ENCODE measurements at places on chromosomes 7 and 10.

DNA sequence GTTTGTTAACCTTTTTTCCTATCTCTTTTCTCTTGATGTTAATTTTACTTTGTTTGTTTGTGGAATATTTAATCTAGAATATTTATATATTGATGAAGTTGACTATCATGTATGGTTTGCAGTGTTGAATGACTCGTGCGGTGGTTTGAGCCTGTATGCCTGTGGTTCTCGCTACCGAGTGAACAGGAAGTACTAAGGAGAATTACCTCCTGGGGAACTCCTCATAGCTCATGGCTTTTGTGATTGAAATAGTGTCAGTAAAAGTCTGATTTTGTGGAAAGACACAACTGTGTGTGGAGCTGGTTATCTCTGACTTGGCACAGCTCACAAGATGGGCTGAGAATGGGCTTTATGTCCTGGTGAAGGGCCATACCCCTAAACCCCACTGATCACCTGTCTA is 498.6 kb downstream of the GLRX3 start:
- DNase-seq = no peak

DNA sequence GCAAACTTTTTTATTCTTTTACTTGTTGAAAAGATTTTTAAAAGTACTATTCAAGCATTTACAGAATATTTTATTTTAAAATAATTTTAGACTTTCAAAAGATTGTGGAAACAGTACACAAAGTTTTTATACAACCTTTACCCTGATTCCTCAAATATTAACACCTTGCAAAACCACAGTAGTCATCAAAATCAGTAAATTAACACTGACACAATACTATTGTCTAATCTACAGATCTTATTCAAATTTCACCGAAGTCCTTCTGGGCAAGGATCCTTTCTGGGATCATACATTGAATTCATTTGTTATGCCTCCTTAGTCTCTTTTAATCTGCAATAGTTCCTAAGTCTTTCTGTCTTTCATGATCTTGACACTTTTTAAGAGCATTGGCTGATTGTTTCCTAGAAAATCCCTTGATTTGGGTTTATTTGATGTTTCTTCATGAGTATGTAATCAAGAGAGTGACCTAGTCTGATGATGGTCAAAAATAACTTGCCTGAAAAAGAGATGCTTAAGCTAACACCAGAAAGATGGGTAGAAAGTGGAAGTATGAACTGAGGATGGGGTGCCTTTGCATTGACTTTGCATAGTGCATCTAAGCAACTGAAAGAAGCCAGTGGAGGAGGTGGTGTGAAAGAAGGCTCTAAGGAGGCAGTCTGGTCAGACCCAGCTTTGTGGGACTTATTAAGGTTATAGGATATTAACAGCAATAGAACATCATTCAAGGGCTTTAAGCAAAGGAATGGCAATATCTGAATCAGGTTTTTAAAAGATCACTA is 9.7 kb downstream of the STAMBPL1 start:
- DNase-seq = no peak

DNA sequence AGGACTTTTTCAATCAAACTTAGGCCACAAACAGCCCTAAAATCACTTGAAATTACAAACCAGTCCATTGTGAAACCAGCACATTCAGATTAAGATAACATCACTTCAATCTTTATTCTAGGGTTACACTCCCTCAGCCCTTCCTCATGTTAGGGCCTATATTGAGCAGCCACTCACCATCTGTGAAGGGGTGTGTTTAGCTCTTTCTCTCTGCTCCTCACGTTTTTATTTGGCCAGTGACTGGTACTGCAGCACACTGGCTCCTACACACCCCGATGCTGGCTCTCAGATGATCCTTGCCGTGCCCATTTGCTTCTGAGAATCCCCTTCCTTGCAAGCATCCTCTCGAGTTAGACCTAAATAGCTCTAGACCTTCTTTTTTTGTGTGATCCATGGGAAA is 604.5 kb downstream of the INHBA start:
- DNase-seq = no peak

- no peak for DNase-seq
Observed at GRCh38 chr7:141291541-141291940, 217.7 kb downstream of the TMEM178B start.

- no peak for DNase-seq
Observed at GRCh38 chr10:44114441-44114840, 270.5 kb downstream of the CXCL12 start.

GRCh38 chr7:157193274-157193673 is 54.5 kb downstream of the UBE3C start:
- no peak for DNase-seq

DNA sequence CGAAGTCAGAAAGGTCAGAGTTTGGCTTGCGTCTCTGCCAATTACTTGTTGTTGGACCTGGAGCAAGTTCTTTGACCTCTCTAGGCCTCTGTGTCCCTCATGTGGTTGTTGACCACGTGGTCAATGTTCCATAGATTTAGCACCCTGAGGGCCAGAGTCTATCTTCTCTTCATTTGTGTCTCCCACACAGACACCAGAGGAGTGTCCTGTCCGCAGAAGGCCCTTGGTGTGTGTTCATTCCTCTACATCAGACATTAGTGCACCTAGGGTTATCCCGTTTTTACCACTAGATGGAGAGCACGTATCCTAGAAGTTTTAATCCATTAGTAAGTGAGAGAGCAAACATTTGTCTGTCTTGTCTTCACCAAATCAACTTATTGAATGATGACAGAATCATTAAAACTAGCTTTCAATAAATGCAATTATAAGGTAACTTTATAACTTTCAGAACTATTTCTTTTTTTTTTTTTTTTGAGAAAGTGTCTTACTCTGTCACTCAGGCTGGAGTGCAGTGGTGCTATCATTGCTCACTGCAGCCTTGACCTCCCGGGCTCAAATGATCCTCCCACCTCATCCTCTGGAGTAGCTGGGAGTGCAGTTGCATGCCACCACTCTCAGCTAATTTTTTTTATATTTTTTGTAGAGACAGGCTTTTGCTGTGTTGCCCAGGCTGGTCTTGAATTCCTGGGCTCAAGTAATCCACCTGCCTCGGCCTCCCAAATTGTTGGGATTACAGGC is 122.5 kb upstream of the ANKRD1 start:
- DNase-seq = no peak

DNA sequence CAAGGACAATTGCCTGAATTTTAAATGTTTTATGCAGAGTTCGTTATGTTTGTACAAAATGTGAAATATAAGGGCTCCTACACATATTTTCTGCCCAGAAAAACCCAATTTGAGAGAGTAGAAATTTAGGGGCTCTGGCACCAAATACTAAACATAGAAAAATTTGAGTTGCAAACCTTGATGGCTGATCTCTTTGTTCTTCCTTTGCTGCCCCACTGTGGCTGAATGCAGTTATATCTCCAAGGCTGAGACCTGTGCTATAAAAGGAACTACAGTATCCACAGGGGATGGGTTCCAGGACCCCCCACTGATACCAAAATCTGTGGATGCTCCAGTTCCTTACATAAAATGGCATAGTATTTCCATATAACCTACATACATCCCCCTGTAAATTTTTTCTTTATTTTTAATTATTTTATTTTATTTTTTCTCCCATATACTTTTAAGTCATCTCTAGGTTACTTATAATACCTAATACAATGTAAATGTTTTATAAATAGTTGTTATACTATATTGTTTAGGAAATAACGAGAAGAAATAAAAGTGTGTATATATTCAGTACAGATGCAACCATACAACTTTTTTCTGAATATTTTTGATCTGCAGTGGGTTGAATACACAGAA is 22.5 kb downstream of the CFAP43 start:
- peak; percentile 60 for DNase-seq

- DNase-seq = no peak
Observed at GRCh38 chr10:3324612-3325038, 152.0 kb upstream of the PITRM1 start.

- no peak for DNase-seq
Observed at GRCh38 chr7:107939573-107940489, 48.8 kb downstream of the DLD start.

- DNase-seq = no peak
Observed at GRCh38 chr7:40733578-40733977, 598.8 kb downstream of the SUGCT start.

DNA sequence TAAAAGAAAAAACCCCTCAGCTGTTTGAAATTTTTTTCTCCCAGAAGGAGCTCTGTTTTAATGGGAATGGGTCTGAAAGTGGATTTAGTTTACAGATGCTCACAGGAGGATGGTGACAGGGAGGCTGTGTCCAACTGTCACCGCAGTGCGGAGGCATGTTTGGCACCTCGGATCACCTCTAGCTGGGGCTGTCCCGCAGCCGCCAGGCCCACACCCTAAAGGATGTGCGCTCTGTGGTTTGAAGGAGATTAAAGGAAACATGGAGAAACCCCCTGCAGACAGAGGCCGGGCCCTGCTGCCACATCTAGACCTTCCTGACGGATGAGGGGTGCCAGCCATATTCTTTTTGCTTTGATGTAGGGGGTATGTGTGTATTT is 160.6 kb downstream of the DNAJB6 start:
- DNase-seq = no peak

- DNase-seq = no peak
Observed at GRCh38 chr10:31582365-31583052, 263.5 kb downstream of the ZEB1 start.

DNA sequence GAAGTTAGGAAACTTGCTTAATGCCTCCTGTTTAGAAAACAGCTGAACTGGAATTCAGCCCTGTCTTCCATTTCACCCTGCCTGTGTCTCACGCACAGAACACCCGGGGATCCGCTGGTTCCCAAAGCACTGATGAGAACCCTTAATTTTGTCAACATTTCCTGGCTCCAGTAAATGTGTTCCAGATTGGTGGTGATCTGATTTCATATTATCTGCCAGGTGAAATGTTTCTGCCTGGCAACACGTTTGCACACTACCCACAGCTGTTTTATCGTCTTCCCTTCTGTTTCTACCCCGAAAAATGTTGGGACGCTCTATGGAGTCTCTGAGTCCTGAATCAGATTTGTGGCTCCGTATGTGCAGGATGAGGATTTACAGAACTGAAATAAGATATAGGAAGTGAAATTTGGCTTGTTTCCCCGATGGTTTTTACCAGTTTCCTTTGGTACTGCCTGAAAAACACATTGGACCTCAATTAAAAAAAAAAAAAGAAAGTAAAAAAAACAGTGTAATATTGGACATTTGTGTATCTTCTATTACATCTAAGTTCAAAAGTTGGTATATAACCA is 29.0 kb downstream of the MRC1 start:
- DNase-seq = no peak

DNA sequence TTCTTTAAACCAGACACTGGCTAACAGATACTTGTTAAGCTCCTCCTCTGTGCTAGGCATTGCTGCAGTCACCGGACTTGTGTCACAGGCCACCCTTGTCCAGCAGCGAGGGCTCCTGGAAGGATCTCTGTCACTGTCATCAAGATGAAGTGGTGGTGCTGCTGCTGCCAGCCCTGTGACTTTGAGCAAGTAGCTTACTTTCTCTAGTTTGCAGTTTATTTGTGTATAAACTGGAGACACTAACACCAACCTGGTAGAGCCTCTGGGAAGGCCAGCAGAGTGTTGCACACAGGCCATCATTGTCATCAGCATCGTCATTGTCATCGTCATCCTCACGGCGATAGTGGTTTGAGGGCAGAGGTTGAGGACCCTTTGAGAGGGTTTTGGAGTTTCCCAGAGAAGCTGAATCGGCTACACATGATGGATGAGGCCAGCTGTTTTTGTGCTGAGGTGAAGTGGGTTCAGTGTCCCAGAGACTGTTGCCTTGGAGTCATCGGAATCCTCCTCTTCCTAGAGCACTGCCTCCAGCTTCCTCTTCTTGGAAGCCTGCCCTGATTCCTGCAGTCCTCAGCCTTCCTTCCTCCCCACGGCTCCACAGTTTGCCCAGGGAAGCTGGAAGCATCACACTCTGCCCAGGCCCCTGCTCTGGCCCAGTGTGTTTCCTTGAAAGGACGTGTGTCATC is 128.4 kb downstream of the GRK5 start:
- no peak for DNase-seq

- DNase-seq = no peak
Observed at GRCh38 chr10:31358688-31359330, 39.8 kb downstream of the ZEB1 start.

- DNase-seq = no peak
Observed at GRCh38 chr7:105131890-105132289, 117.9 kb downstream of the KMT2E start.

DNA sequence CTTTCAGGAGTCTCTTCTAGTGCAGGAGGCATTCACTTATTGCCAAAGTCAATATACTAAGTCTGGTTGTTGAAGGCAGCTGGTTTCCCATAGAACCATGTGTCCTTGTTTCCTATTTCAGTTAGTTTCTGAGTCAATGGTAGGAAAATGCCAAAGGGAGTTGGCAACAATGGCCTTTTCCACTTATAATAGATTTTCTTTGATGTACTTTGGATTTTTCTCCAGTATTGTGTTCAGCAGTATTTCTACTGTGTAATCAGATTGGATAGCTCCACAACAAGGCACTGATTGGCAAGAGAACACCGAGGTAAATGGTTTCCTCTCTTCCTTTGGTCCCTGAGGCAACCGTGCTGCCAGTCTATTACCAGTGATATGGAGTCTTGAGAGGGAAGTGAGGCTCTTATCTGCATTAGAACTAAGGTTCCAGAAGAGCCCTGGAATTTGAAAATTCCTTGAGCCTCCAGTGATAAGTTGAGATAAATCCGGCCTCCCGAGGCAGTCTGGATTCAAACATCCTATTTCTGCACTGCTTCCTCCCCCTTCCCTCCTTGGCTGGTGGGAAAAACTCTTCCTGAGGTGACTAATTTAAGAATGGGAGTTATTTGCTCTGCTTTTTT is 7.9 kb upstream of the SEPTIN7 start:
- DNase-seq = no peak

DNA sequence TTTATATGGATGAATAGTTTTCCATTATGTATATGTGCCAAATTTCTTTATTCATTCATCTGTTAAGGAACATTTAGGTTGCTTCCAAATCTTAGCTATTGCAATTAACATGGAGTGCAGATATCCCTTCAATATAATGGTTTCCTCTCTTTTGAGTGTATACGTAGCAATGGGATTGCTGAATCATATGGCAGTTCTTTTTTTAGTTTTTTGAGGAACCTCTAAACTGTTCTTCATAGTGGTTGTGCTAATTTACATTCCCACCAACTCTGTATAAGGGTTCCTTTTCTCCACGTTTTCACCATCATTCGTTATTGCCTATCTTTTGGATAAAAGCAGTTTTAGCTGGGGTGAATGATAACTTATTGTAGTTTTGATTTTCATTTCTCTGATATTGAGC is 46.5 kb downstream of the FAS start:
- DNase-seq = no peak

- DNase-seq = no peak
Observed at GRCh38 chr10:3228629-3228945, 56.0 kb upstream of the PITRM1 start.

GRCh38 chr7:88306590-88307048 is at the start of gene STEAP4:
TSS of gene STEAP4 (minus strand) at chr7:88306894. CDS start at chr7:88284269, 22,625 bp downstream.
- DNase-seq = peak; percentile 1

- DNase-seq = no peak
Observed at GRCh38 chr7:156768698-156769472, 124.1 kb downstream of the LMBR1 start.

GRCh38 chr10:113320987-113321386 is 231.9 kb upstream of the HABP2 start:
- DNase-seq = no peak

DNA sequence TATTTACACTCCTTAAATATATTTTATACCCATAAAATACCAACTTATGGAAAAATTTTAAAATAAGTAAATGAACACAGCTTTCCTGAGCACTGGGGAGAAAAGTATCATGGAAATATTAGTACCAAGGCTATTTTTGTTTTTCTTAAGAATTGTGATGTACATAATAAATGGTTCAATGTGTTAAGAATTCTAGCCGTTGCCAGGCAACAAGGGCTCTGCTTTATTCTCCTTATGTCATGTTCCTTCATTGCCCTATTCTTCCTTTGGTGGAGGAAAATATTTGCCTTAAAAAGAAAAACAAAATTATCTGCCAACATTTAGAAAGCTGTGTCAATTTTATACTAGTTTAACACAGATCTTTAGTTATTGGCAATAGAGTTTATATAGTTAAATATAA is 2.6 kb upstream of the ZPBP start:
- no peak for DNase-seq
